ENCODE measurements at places on chromosomes 1 and 21.

GRCh38 chr21:41850085-41850484 is 29.1 kb downstream of the PRDM15 start:
- no peak for DNase-seq

GRCh38 chr1:94095744-94096469 is 25.0 kb downstream of the ABCA4 start:
- no peak for DNase-seq

GRCh38 chr1:91744953-91745639 is 140.9 kb downstream of the TGFBR3 start:
- no peak for DNase-seq

DNA sequence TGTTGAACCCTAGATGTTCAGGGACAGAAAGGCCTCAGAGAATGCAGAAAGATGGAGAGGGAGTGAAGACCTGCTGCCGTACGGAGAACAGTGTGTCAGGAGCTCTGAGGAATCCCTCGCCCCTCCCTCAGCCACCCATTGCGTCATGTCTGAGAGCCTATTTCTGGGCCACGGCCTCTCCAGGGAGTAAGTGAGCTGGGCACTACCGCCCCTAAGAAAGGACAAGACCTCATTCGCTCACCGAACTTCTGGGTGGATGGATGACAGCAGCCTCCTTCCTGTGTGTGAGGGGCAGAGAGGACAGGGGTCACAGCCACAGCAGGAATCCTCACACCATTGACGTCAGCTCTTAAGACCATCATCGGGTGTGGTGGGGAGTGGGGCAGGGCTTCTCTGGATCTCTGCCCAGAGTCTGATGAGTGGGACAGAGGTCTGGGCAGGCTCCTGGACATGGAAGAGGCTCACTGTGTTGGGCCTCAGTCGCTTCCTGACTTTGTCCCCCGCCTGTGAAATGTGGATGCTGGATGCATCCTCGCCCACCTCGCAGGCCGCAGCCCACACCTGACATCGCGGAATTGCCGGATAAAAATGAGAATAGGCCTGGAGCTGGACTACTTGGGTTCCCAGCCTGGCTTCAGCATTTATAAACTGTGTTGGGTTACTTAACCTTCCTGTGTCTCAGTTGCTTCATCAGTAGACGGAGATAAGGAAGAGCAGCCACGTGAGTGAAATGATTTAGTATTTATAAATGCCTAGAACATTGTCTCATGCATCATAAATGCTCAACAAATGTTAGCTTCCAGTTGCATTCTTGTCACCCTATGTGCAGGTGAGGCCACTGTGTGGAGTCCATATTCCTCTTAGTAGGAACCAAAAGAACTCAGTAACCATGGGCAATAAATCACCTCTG is 238.6 kb downstream of the TRABD2B start:
- DNase-seq = no peak
